ENCODE measurements at places on chromosomes 12 and 14. TPM values are rescaled to one million over a fixed set of nuclear protein-coding genes. Genes with fewer than 3 reads are reported as not detected.

DNA sequence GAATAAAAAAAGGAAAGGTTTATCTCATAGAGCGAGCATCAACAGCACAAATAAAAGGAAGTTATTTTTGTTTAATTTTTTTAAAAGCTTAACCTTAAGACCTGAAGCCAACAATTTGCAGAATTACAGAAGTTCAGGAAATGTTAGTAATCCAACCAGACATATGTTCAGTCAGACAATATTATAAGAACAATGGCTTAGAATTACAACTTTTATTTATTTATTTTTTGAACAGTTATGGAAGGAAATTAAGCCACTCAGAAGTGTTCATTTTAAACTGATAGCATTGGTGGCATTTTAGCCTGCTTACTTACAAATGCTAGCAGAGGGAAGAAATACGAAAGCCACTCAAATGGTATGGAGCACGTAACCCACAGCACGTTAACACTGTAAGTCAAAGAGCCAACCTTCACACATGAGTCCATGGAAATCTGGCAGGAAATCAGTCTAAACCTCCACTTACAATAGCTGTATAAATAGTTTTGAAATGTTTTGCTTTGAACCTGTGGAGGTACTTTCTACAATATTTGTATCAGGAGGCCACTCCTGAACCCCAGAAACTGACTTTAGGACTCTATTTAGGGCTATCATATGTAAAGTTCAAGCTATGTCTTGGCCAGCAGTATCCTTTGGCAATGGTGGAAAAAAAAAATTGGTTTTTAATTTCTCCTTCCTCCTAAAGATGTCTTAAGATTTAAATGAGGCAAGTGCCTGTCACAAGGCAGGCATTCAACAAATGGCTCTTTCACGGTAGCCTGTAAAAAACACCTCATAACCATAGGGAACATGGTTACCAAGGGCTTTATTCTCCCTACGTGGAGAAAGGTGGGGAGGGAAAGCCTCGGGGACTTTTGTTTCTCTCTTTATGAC is 102.3 kb downstream of the ITPR2 start:
- no peak for DNase-seq

GRCh38 chr14:34569750-34570149 is 30.2 kb upstream of the EAPP start:
- DNase-seq: no peak

- no peak for DNase-seq
Observed at GRCh38 chr12:122363782-122364181, 58.7 kb downstream of the CLIP1 start.

DNA sequence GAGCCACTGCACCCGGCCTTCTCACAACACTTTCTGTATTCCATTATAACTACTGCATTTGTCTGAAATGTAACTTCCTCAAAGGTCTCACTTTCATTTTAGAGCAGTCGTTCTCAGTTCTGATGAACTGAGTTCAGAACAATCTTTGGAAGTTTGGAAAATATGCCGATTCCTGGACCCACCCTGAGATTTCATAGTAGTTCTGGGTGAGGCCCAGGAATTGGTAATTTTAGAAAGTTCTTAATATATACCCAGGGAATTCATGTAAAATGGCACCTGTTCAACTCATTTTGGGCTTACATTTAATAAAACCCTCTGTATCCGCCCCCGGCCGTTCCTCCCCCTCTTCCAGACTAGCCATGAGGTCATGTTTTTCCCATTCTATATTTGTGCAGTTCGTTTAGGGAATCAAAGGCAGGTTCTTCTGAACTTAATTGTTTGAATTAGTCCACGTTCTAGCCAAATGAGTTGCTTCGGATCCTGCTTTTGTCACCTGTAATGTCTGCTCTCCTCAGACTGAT is 5.9 kb downstream of the GSG1 start:
- peak; percentile 47 for DNase-seq

GRCh38 chr14:101499513-101499912 is 61.8 kb upstream of the DIO3 start:
- no peak for DNase-seq

- DNase-seq: no peak
Observed at GRCh38 chr14:70555890-70556289, 21.1 kb upstream of the ADAM20 start.

- no peak for DNase-seq
Observed at GRCh38 chr12:2101771-2102170, 49.0 kb downstream of the CACNA1C start.

DNA sequence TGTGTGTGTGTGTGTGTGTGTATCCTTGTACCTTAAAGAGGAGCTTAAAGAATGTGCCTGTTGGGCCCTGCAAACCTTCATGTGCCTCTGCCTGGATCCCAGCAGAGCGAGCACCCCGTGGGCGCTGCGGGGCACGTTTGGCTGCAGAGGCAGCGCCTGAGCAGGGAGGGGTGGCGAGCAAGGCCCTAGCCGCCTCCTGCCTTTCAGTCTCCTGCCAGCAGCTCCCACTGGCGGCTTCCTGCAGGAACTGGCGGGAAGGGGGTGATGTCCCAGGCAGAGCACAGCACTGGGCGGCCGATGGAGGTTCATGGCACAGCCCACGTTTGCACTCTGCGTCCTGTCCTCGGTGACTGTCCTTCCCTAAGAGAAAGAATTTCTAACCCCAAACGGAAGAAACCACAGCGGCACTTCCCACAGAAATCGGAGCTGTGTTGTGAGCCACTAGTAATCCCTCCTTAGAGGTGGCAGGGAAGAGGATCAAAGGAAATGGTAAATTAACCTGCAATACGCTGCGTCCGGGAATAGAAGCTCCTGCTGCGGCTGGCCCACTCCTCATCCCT is 19.8 kb downstream of the ZBTB42 start:
- DNase-seq: peak; percentile 30

- peak; percentile 93 for DNase-seq
Observed at GRCh38 chr12:80044694-80045046, 54.7 kb upstream of the OTOGL start.

- no peak for DNase-seq
Observed at GRCh38 chr12:16021676-16022075, 110.5 kb downstream of the DERA start.

GRCh38 chr14:32027255-32027939 is 49.7 kb upstream of the ARHGAP5 start:
- peak; percentile 19 for DNase-seq

GRCh38 chr12:130955238-130955816 is 1.6 kb downstream of the ADGRD1 start:
- DNase-seq: no peak

- no peak for DNase-seq
Observed at GRCh38 chr14:103006991-103007520, 50.3 kb downstream of the CDC42BPB start.

GRCh38 chr12:58787021-58787760 is 133.1 kb downstream of the LRIG3 start:
- DNase-seq: peak; percentile 65

- peak; percentile 27 for DNase-seq
Observed at GRCh38 chr14:45201905-45202304, 51.1 kb downstream of the MIS18BP1 start.

DNA sequence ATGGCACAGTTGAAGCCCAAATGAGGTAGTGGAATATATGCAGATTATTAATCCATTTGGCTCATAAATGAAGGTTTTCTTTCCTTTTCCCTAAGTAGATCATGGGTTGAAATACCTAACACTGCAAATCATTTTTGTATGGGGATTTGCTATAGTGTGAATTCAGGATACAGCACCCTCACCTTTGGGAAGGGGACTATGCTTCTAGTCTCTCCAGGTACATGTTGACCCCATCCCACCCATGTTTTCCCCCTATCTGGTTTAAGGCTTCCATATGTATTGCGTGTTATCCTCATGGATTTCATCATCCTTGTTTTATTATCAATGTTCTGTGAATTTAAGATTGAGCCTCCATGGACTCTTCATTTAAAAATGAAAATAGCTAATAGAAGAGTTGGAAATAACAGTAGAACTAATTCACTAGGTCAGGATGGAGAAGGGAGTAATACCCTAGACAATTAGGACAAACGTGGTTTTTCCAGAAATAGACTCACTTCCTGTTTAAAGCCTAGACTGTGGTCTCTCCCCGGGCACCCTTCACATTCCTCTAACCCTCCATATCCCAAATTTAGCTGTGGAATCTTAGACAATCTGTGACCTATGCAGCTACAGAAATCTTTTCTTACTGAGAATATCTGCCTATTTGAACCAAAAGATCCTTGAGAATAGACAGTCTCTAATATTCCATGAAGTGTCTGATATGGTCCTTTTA is 56.5 kb downstream of the DAD1 start:
- DNase-seq: peak; percentile 68

GRCh38 chr12:120346681-120347080 is 19.1 kb upstream of the PLA2G1B start:
- DNase-seq: no peak

DNA sequence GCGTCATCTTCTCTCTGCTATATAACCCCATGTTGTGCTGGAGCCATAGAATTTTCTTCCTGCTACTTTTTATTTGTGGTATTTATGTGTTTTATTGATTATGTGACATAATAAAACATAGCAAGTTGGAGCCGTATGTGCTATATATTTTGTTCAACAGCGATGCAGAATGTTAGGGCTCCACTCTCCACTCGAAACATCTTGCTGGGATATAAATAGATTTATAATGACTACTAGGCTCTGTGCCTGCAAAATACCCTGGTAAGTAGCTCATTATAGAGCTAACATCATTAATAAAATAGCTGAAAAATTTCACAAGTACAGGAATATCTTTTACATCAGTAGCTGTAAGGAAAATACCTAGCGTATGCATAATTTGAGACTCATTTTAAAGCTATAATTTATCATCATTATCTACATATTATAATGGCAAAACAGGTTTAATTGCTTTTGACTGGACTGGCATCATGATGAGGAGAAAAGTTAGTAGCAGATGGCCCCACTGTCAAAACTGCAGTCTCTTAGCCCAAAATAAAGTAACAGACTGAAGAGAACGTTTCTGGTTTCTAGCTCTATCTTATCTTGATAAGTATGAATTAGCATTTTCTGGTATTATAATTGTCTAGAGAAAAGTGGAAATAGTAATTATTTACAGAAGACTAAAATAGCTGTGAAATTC is 263.0 kb downstream of the NEDD1 start:
- DNase-seq: no peak

- DNase-seq: no peak
Observed at GRCh38 chr12:51839310-51839947, 9.1 kb downstream of the FIGNL2 start.

IFI27L2 gene
- 63.5 TPM for total RNA-seq

SERPINA12 gene
- total RNA-seq: not detected

INSM2 gene
- total RNA-seq: not detected

SART3 gene
- total RNA-seq: 52.6 TPM

NYNRIN gene
- 0.06 TPM for total RNA-seq

KLRC4 gene
- total RNA-seq: not detected

TRIM9 gene
- total RNA-seq: 4.4 TPM

PGAM5 gene
- total RNA-seq: 42.4 TPM
